ENCODE measurements at places on chromosomes 7 and 10.

DNA sequence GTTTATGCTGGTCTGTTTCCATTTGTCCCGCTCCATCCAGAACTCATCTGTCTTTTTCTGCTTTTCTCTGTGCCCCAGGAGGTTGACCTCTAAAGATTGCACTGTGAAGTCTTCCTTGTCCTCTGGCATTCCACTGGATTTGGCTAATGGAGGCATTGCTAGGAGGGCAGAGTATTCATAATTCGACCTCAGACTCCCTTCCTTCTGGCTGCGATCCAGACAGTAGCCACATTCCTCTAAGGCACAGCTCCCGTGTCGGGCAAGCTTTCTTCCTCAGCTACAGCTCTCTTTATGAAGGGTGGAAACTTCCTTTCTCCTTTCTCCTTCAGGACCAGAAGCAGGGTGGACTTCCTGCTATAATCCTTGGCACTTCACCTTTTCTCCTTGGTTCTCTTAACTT, 175.9 kb downstream of the BAMBI start:
- DNase-seq, result no peak

DNA sequence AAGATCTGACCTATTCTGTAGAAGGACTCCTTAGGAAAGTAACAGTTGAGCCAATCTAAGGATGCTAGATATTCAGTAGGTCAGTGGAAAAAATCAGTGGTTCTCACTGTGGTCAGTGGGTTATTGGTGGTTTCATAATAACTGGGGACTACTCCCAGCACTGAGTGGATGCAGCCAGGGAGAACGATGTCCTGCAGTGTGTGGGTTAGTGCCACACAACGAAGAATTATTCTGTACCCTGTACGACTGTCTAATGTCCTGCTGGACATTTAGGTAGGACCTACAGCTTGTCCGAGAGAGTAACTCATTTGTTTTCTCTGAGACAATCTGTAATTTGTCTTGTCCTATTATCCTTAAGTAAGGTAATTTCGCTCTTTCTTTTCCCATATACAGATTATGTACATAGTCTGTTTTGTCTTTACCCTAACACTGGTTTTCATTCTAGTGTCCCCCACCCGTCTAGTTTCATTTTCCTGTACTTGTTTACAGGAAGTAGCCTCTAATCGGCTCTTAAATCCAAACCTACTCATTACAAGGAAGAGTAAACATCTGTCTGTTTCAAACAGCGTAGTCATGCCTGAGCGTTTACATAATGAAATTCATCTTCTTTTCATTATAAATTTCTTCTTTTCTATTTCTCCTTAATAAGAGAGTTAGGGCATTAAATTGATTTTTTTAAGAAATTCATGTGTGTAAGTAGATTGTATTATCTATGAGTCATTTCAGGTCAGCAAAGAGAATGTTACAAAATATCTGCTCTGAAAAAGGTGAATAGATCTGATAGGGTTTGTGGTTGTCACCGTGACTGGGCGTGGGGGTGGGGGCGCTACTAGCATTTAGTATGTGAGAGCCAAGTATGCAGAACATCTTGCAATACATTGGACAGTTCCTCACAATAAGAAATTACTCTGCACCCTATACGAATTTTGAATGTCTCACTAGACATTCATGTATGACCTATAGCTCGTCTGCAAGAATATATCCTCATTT, 8.3 kb upstream of the ZC3HAV1L start:
- no peak for DNase-seq

- no peak for DNase-seq
Observed at GRCh38 chr10:86178401-86179152, 188.0 kb downstream of the GRID1 start.

- DNase-seq, result no peak
Observed at GRCh38 chr7:381211-382042, 91.5 kb downstream of the FOXL3 start.

- no peak for DNase-seq
Observed at GRCh38 chr10:65891073-65891981, 1034.5 kb upstream of the LRRTM3 start.

DNA sequence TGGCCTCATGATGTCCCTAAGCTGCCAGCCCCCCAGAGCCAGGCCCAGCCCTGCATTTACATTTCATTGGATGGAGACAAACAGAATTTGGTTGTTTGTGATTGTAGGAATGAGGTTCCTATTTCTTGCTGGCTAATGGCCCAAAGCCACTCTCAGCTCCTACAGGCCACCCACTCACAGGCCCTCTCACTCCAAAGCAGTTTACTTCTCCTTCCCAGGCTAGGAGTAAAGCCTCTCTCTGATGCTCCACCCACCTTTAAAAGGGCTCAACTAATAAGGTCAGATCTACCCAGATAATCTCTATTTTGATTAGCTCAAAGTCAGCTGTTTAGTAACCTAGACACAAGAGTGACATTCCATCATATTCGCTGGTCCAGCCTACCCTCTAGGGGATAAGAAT, 11.2 kb upstream of the CUZD1 start:
- DNase-seq, result no peak

DNA sequence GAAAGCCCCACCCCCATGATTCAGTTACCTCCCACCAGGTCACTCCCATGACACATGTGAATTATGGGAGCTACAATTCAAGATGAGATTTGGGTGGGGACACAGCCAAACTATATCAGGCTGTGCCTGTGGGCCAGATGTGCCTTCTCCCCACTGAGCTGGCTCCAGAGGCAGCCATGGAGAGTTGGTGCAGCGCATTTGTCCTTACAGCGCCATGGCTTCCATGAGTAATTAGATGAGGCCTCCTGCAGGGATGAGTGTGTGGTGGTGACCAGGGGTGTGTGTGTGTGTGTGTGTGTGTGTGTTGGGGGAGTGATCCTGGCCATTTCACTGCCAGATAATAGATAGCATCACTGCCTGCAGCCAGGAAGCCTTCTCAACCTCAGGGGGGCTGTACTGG, 94.6 kb downstream of the FANK1 start:
- no peak for DNase-seq

- no peak for DNase-seq
Observed at GRCh38 chr7:93973134-93973533, 31.0 kb downstream of the BET1 start.

GRCh38 chr10:59079386-59080226, 96.8 kb upstream of the PHYHIPL start:
- no peak for DNase-seq

- DNase-seq, result peak; percentile 77
Observed at GRCh38 chr10:76973091-76974016, 664.3 kb downstream of the KCNMA1 start.

DNA sequence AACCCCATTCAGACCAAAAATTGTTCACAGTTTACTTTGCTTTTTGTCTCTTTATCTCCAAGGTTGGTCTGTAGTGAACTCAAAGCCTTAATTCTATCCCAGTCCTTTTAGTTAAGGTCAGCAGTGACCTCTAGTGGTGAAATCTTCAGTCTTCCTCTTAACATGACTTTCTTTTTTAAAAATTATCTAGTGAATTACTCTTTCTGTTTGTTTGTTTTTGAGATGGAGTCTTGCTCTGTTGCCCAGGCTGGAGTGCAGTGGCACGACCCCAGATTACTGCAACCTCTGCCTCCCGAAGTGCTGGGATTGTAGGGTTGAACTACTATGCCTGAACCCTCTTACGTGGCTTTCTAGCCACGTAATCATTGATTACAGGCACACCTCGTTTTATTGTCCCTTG, 25.0 kb downstream of the ZNF487 start:
- DNase-seq, result no peak

DNA sequence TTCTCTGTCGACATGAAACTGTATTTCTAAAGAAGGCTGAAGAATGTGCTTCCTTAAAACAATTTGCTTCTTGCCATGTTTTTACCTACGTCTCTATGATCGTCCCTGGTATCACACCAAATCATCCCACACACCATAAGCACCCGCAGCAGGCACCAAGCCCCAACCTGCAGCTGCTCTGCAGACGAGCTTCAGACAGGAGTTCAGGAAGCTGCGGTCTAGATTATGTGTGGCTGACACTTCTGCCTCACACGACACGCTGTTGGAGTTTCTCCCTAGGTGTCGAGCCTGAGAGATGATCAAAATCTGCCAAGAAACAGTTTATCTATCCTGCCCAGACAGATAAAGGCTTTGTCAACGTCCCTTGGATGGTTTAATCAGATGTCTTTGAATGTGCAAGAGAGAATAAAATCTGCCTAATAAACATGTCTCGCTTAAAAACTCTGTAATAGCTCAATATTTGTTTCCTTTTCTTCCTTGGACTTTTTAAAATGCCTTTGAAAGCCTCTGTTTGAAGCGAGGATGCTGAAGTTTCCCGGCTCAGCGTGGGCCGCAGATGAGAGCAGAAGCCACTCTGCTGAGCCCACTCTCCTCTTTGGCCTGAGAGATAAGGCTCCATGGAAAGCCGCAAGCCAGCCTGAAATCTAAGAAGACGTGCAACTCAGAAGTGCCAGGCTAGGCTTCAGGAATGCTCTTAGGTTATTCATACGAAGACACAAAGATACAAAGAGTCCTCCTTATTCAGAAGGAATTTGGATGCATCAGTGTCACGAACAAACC, 158.3 kb upstream of the PFKP start:
- DNase-seq, result no peak

DNA sequence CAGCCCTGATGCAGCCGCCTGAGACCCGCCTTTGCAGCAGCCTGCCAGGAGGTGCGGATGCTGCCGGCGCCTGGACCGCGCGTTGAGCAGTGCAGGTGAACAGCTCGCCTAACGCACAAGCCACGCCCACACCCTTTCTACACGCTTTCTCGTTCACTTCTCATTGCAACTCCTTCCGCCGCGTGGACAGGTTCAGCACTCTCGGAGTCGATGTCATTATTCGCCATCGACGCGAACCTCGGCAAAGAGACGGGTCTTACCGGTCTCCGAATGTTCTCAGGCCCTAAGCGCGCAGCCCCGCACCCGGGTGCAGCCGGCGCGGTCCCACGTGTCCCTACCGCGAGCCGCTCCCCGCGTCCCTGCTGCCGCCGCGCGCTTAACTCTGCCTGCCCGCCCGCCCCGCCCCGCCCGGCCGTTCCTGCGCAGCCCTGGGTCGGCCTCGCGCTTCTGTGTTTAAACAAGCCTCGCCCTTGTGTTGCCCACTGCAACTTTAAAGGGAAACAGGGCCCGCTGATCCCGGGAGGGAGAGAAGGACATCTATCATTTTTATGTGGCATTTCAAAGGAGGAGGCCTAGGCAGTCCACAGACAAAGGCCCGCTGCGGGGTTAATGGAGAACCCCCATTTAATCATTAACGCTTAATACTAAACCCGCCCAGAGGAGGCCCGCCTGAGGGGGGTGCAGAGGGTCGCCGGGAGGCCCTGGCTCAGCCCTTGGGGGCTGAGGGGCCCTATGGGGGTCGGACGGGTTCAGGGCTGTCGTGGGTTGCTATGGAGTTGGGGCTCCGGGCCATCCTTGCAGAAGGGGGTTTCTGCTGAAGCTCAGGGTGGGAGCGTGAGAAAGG, 128.5 kb downstream of the WDR11 start:
- no peak for DNase-seq

DNA sequence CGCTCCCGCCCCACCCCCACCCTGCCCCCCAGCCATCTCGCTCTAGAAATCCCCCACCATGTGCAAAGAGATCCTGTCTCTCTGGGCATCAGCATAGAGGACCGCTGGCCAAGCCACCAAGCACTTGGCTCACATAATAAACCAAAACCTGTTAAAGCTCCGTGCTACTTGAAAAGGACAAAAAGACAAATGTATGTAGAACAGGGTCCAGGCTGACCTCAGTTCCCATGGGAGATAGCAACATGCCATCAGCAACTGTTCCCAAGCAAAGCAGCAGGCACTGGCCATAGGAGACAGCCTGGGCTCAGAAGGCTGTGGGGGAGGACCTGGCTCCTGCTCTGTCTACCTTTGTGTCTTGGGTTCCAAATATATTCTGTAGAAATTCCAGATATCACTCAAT, 38.4 kb upstream of the GDF10 start:
- DNase-seq, result peak; percentile 36

DNA sequence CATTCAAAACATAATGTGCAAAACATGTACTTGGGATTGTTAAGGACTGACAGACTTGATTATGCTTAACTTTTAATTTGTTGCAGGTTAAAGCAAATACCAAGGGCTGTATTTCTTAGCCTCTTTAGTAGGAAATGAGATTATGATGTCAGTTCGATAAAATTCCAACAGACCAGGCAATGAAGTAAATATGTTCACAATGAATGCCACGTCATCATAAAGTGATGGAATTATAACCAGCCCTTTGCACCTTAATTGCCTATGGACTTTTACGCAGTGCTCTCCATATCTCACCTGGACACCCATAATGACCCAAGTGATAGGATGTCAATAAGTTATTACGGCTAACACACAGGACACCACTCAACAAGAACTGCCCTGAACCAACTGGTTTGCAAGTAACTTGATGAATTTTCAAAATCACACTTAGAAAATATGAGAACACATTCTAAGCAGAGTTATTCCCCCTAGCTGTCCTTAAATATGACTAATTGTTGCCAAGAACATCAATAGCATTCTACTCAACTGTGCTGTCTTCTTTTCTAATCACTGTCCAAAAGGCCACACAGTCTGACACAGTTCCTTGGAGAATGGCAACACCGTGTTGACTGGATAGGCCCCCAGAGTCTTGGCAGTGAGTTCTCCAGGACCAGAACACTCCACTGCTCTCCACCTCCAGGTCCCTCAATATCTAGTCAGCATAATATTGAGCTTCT, 115.0 kb downstream of the CHCHD3 start:
- no peak for DNase-seq

Data from sigmoid colon (tissue), 7 donors.